Forelimb muscle (tissue), 1 donor: ENCODE measurements at places on chromosomes 12 and 14.

DNA sequence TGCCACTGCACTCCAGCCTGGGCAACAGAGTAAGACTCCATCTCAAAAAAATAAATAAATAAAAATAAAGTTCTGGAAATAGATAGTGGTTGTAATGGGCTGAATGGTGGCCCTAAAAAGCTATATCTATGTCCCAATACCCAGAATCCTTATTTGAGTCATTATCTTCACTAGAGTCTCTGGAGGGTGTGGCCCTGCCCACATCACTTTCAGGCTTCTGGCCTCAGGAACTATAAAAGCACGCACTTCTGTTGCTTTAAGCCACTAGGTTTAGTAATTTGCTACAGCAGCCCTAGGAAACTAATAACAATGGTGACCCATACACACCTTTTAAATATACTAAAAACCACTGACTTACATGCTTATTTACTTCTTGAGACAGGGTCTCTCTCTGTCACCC lies 49.9 kb downstream of the MAP3K9 start:
- DNase-seq: no peak

DNA sequence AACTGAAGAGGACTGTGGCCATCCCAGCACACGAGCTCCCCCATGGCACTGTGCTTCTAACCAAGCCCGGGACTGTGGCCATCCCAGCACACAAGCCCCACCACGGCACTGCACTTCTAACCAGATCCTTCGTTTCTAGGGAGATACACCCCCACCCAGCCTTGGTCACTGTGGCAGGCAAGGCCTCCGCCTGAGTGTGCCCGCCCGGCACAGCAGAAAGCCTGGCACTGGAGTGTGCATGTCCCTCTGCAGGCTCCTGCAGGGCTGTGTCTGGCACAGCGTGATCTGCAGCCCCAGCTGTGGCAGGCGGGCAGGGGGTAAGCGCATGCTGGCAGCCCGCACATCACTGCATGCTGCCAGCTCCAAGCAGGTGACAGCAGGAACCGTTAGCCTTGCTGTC lies 49.8 kb downstream of the CCDC85C start:
- no peak for DNase-seq

DNA sequence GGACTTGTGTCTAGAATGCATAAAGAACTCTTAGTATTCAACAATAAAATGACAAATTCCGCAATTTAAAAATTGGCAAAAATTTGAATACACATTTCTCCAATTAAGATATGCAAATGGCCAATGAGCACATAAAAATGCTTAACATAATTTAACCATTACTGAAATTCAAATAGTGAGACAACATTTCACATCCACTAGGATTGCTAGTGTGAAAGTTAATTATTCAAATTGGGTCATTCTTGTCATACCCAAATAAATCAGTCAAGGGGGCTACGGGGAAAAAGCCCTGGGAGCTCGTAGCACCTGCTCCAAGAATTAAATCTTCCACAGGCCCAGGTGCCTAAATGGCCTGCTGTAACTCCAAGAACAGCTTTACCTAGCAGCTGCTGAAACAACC lies 25.0 kb upstream of the C14orf132 start:
- no peak for DNase-seq

- DNase-seq: no peak
Observed at GRCh38 chr14:70009961-70010360, 130.7 kb downstream of the SMOC1 start.

DNA sequence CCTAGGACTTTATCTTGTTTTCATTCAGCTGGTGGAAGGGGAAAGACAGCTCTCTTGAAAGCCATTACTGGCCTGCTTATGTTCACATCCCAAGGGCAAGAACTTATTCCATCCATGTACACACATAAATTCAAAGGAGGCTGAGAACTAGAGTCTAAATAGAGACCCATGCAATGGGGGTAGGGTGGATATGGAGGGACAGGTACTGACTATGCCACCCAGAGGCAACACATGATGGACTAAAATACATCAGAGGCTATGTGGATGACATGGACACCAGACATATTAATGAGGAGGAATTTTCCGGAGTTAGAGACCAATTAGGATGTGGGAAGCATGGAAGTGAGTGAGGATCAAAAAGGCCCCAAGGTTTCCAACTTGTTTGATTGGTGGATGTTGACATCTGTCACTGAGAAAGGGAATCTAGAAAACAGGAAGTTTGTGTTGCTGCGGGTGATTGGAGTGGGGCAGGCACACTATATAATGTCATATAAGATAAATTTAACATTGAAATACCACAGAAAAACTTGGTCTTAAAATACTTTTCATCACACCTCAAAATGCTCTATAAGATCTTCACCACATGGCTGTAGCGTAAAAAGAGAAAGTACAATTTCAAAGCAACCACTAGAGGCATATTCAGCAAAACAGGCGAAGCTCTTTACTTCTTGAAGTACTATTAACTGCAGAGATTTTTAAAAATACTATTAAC lies 130.4 kb downstream of the GRIP1 start:
- DNase-seq: no peak

- no peak for DNase-seq
Observed at GRCh38 chr12:15982471-15982870, 71.3 kb downstream of the DERA start.

GRCh38 chr12:75606151-75606550 lies 94.7 kb upstream of the KRR1 start:
- no peak for DNase-seq

GRCh38 chr12:80938397-80938796 lies 663 bp upstream of the LIN7A start:
- DNase-seq: no peak

GRCh38 chr14:94115631-94116030 lies 5.1 kb downstream of the IFI27 start:
- no peak for DNase-seq

GRCh38 chr12:97461553-97461952 lies 1.1 kb upstream of the RMST start:
- DNase-seq: no peak

DNA sequence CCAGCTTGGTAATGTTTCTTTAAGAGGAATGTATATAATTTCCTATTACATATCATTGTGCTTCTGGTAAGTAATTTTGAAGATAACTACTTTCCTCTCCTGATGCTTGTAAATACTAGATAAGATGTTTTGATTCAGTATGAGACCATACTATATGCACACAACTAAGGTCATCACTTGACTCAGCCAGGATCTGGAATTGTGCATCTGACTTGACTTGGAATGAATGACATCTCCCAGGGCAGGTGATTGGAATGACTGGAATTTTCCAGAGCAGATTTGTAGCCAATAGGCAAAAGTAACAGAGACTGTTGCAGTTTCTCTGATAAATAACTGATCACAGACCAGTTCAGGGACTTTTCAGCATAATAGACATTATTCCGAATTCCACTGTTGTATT lies 11.1 kb downstream of the BEST3 start:
- no peak for DNase-seq

DNA sequence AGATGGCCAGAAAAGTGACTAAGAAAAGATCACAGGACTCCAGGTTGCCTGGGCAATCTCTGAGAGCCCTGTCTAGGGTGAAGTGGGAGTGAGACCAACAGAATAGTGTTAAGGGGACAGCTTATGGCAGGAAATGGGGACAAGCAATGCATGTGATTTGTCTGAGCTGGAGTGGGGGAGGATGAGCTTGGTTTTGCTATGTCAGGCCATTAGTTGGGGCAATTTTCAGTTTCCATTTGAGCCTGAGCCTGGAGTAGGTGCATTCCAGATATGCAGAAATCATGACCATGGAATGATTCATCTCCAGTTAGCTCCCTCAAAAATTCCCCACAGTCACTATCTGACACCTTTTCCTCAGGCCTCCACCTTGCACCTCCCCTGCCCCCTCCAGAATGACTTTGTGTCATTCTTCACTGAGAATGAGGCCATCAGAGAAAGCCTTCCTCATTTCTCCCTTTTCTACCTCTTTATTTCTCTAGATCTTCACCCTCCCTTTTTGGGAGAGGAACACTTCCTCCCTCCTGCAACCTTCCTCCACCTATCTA lies 150.9 kb upstream of the PLEKHG7 start:
- no peak for DNase-seq

DNA sequence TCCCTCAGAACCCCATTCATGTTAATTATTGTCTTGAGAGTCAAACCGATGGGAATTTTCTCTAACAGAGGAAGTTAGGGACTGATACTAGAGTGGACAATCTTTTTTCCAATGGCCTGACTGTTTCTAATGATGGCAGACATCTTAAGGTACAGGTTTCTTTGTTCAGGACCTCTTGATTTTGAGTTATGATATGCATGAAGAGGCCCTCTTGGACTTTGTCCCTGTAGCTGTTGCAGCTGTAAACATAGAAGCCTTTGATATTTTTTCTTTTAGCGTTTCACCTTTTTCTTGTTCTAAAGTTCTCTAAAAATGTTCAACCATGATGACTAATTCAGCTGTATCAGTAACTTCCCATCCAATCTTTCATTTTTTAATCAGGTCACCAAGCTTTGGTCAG lies 53.0 kb downstream of the LGR5 start:
- DNase-seq: no peak

- no peak for DNase-seq
Observed at GRCh38 chr12:85529896-85530295, 249.9 kb downstream of the ALX1 start.

DNA sequence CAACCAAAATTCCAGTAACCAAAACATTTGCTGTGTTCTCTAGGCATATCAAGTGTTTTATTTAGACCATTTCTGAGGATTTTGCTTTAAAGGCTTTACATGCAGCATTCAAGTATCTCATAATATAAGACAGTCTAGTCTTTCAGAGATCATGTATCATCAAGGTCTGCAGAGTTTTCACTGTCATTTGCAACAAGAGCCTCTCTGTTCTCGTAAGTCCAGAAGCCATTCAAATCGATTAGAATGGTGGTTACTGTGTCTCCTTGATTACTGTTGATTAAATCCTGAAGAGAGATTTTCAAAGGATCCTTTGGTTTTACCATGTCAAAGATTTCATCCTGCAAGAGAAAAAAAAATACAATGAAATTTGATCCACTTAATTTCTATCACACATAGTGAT lies 36.3 kb downstream of the PPP2R3C start:
- DNase-seq: no peak

GRCh38 chr14:105323663-105324062 lies 9.1 kb downstream of the PACS2 start:
- DNase-seq: no peak

- no peak for DNase-seq
Observed at GRCh38 chr12:49276304-49277290, 11.7 kb downstream of the TUBA1C start.

DNA sequence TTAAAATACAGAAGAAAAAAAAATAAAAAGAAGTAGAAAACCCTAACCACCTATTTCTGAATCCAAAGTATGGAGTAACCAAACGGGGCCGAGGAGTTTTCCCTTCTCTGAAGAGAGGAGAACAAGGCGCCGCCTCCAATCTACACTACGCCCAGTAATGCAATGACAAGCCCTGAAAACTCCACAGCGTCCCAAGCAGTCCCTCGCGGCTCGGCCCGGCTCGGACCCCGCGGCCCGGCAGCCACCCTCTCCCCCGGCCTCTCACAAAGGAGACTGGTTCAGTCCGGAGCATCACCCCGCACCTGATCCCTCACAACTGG lies 371 bp downstream of the CHD8 start:
- no peak for DNase-seq

DNA sequence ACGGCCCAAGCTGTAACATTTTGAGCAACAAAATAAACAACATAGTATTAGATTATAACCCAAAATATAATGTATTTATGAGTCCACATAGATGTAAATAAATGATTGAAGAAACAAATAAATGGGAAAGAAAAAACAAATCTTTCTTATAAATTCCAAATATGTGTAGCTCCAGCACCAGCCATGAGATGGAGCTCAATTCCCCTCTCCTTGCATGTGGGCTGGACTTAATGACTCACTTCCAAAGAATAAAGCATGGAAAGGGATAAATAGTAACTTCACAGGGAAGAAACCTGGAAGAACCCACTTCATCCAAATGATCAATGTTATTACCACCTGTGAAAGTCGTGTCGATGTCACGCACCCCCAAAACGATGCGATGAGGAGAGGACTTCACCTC lies 158.8 kb downstream of the RPAP3 start:
- no peak for DNase-seq

- DNase-seq: no peak
Observed at GRCh38 chr14:85572845-85573244, 42.9 kb downstream of the FLRT2 start.

DNA sequence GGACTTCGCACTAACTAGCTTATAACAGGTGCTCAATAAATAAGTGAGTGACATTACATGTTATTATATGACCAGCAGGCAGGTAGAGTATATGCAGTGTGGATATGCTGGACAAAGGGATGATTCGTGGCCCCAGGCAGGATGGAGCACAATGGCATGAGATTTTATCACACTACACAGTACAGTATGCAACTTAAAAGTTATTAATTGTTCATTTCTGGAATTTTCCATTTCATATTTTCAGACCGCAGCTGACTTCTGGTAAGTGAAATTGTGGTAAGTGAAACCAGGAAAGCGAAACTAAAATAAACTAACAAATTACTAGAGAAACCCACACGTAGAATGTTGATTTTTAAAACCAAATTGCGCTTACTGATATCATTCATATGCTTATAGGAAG lies 3.3 kb downstream of the PARP11 start:
- DNase-seq: no peak

DNA sequence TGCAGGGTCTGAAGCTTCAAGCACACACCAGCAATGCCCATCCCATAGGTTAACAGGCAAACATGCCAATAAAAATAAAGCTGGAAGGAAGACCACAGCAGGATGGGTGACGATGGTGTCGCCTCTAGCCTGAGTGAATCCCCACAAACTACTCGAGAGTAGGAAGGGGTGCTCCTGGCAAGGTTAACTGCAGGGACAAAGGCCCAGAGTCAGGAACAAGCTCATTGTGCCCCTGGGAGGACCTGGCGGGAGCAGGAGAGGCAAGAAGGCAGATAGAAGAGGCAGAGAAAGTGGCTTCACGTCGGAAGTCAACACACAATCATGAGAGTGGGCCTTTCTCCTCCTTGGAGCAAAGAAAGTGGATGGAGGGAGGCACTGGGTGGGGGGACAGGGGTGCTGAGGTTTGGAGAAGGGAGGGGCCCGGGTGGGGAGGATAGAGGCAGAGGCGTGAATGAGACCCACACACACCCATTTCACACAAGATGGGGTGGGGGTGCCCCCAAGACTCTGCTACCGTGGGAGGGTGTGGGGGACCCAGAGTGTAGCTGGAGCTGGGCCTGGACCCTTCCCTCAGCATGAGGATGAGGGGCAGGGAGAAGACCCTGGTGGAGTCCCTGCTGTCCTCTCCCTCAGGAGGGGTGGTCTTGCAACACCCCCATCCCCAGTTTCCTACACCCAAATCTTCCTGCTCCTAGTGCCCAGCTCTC lies 43.1 kb downstream of the DIO3 start:
- DNase-seq: no peak

DNA sequence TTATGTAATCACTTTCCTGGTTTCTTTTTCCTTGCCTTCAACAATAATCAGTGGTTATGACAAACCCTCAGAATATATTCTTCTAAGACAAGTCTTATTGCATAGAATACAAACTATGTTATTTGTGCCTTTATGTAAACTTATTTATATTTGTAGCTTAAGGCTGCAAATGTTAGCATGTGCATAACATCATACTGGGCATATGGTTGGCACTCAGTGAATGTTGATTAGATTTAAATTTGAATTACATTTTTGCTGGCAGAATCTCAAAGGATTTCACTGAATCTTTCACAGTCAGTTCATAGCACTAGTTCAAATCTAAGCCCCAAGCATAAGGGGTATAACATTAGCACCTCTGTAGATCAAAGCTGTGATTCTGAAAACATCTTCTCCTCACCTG lies 113.2 kb upstream of the AEBP2 start:
- no peak for DNase-seq
